ENCODE measurements at places on chromosomes 7 and 10.
A peak's percentile ranks its signal among the peaks of the same experiment; 100 is the strongest.

GRCh38 chr10:100043344-100043743, 33.6 kb upstream of the DNMBP start:
- DNase-seq: peak; percentile 3

GRCh38 chr7:471866-472639, 47.6 kb downstream of the PDGFA start:
- no peak for DNase-seq

- DNase-seq: no peak
Observed at GRCh38 chr10:30598105-30598776, 31.3 kb downstream of the LYZL2 start.

DNA sequence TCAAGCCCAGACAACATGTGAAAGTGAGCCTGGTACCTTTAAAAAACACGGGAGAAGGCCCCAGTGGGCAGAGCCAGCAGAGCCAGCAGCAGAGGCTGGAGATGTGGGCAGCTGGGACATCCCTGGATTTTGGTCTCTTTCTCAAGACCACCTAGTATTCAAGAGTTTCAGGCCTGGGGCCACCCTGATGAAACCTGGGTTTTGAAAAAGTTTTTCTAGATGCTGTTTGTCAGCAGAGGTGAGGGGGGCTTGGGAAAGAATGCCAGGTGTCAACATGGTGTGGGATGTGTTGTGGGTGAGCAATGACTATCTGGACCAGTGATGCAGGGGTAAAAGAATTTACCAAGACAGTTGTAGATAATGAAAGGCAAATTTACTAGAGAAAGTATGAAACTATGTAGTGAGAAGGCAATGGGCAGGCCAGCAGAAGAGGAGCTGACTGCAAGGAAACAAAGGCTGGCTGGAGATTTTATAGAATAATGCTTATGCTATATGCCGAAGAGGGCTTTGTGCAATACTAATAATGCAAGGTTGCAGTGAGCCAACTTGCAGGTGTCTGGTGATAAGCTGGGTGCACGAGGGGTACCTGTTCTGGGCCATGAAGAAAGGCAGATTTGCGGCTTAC, 28.1 kb upstream of the PLEKHA1 start:
- no peak for DNase-seq

DNA sequence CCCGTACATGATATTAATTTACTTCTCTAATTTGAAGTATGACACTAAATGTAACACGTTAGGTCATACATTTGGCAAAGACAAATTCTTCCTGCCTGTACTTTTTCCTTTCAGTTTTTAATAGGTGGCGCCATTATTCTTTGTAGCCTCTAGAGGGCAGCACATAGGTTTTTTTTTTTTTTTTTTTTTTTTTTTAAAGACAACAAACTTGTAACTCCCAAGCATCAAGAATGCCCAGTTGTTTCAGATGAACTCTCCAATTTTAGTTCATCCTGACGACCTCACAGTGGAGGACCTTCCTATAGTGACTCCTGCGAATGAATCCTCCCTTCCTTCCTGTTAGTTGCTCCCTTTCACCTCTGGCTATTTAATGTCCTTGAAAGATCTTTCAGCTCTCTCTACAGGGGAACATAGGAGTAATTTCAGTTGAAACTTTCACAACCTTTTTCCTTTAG, 139.3 kb upstream of the HDAC9 start:
- DNase-seq: peak; percentile 3

DNA sequence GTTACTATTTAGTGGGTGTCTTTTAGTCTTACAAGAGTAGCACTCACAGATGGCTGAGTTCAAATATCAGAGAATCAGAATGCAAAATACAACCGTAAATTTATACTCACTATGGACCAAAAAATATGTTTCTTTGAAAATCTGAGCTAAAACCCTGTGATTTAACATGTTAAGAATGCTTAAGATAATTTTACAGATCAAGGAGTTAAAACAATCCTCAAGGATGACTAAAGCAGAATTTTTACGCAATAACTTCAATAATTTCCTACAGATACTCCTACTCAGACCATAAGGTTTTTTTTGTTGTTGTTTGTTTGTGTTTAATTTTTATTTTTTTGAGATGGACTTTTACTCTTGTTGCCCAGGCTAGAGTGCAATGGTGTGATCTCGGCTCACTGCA, 47.9 kb upstream of the CCDC6 start:
- DNase-seq: no peak

GRCh38 chr10:86961481-86962091, 3.2 kb downstream of the SNCG start:
- DNase-seq: no peak

DNA sequence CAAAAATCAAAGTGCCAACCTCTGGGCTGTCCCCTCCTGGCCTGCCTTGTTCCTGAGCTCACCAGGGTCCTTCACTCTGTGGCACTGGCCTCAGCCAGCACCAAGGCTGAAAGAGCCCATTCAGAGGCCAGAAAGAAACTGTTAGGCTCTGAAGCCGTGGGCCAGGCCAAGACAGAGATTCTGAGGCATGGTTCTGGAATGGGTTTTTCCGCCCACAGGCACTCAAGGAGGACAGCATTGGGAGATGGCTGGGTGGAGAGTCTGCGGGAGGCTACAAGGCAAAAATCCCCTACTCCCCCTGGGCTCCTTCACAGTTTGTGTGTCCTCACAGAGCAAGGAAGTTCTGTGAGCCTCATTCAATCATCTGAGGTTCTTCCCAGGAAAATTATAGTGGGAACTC, 31.7 kb downstream of the GRIFIN start:
- no peak for DNase-seq

DNA sequence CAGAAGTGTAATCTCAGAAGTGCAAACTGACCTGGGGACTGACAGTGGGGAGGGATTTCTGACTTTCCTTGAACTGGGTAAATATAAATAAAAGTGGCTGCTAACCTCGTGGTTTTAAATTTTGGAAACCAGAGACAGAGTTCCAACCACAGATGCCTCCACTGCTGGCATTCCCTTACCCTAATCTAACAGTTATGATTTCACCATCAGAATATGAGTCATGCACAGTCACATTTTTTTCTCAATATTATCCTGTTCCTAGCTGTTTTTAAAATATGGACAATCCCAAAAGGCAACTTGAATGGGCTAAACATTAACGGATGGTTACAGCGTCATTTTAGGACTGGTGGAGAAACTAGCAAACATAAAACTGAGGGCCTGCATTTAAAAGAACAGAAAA, 264.3 kb upstream of the INHBA start:
- no peak for DNase-seq

- no peak for DNase-seq
Observed at GRCh38 chr10:12251581-12251980, 55.6 kb downstream of the CDC123 start.

- no peak for DNase-seq
Observed at GRCh38 chr10:102538811-102539210, 35.0 kb downstream of the SUFU start.

DNA sequence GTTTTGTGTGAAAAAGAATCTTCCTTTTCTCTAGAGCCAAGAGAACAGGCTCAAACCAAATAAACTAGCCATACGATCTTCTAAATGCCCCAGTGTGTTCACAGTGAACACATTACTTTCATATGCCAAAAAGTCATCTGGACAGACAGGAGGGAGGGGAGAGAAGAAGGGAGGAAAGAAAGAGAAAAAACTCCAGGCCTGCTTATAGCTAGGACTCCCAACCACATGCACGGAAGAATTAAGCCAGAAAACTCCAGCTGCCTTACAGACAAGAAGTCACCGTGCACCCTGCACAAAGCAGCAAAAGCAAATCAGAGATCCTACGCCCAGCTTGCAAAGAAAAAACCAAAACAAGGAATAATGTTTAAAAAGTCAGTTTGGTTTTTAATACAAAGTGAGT, 34.3 kb downstream of the SNX8 start:
- DNase-seq: no peak

GRCh38 chr10:73850211-73850610, 24.1 kb downstream of the CAMK2G start:
- no peak for DNase-seq

DNA sequence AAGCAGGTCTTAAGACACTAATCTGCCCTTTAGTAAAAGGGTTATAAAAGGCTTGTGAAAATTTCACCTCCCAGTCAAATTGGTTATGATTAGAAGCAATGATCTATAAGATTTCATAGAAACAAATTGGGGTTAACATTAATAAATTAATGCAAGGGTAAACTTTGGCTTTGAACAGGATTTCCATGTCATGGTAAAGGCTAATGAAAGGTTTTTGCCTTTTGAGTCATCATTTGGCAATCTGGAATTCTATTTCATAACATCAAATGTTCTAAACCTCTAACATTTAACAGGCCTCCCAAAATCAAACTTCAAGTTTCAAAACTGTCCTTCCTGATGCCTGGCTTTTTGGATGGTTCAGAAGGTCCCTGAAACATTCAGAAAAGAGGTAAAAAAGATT, 62.4 kb downstream of the COA1 start:
- no peak for DNase-seq

DNA sequence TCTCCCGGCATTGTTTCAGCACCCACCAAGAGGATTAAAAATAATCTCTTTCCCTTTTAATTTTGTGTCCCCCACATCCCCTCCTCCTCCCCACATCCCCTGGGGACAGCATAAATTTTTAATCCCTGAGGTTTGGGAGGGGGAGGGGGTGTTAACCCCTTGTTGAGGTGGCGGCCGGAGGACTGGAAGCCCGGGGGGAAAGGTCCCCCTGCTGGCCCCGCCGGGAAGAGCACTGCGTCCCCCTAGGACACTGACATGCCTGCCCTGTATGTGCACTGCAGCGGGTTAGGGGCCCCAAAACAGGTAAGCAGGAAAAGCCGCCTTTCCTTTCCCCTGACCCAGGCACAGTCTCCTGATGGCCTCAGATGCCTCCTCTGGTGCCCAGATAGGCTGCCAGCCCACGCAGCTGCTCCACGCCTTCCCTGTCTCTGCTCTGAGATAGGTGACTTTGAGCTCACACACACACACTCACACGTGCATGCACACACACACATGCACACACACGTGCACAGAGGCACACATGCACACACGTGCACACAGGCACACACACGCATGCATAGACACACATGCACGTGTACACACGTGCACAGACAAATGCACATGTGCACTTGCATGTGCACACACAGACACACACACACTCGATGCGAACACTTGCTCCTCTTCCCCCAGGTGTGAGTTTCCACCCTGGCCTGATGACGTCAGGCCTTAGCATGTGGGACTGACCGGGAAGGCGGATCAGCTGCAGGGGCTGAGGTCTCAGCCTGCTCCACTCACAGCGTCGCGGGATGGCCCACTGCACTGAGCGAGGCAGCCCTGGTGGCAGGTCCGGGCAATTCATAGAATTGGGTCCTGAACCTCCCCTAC, 12.3 kb downstream of the CNPY1 start:
- peak; percentile 58 for DNase-seq

DNA sequence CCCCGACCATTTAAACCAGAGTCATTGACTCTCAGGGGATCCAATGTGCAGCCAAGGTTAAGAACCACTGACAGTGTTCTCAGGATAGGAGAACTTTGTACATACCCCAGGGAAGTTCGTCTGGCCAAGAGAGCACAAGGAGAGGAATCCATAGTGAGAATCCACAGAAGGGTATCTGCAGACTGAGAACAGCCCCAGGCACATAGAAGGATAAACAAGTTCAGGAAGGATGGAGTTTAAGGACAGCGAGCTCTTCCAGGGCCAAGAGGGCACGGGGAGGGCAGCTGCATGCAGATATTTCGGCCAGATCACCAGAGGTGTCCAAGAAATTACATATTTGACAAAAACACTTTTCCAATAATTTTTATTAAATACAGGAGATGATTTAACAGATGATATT, 16.4 kb downstream of the BLNK start:
- no peak for DNase-seq

- DNase-seq: no peak
Observed at GRCh38 chr10:51241461-51241860, 167.2 kb downstream of the PRKG1 start.

DNA sequence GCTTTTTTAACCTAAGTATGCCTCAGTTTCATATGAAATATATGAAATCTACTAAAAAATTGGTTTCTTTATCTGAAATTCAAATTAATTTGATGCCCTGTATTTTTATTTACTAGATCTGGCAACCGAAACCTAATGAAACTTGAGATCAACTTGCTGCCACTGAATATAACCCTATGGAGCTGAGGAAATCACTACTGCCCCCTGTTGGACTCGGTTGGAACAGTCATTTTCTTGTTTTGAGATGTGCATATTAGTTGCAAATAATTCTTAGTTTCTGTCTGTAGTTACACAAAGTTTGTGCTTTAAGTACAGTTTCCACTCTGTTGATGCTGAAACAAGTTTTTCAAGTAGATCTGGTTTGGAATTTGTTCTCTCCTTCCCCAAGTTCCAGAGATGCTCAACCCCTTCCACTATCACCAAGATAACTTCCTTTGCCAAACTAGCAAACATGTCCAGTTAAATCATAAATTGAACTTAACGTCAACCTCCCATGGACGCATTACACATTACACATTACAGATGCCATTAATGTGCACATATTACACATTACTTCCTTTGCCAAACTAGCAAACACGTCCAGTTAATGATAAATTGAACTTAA, 22.2 kb upstream of the EXOC4 start:
- DNase-seq: peak; percentile 57

DNA sequence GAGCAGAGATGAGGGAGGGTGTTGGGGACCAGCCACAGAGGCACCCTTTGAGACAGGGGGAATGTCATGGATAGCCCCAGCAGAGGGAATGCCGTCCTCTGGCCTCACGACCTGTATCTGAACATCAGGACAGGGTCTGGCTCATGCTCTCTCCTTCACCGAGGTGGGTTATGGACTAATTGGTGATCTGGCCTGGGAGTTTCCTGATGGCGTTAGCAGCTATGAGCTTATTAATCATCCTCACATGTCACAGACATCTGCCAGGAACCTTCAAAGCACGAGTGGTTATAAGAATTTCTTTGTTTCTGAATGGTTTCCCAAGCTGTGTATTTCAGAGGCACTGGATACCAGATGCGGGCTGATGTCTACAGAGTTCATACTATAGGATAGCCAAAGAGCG, 6.9 kb downstream of the CPA4 start:
- no peak for DNase-seq

- no peak for DNase-seq
Observed at GRCh38 chr10:76883596-76883995, 754.0 kb downstream of the KCNMA1 start.

- no peak for DNase-seq
Observed at GRCh38 chr7:123285076-123285700, 85.4 kb upstream of the SLC13A1 start.
